NCI-H2227 treated with DMSO at 0.1 percent for 48 hours (cell line): ENCODE measurements at places on chromosomes 5 and 9.

DNA sequence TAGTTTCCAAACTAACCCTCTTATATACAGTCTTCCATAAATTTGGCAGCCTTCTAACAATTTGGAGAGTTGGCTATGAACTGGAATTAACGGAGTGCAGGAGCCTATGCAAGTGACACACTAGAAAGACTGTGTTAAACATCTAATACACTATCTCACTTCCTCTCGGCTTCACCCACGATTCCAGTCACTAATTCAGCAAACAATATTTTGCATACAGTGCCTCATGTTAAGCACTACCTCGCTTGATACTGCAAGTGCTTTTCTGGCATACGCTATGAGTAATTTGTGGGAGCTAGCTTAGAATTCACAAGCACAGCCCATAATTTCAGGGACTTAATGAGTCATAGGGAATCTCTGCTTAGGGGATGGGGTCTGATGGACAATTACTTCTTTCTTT, 102.5 kb downstream of the ST8SIA4 start:
- no peak for DNase-seq

GRCh38 chr9:112241491-112241890, 66.4 kb upstream of the SUSD1 start:
- DNase-seq, result no peak

DNA sequence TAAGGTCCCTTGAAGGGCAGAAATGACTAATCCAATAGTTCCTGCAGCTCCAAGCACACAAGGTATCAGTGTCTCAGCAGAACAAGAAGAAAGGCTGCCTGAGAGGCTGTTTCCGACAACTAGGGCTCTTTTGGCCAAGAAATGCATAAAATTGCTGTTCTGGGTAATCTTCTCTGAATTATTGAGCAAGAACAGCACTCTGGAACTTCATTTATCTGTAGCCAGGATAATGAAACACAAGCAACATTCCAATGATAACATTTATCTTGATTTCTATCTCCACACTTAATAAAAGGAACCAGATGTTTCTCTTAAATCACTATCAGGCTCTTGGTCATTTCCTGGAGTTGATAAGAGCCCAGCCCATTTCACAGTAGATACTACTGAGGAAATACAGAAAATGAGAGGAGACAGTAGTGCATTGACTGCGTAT, 17.0 kb upstream of the AUH start:
- DNase-seq, result no peak

DNA sequence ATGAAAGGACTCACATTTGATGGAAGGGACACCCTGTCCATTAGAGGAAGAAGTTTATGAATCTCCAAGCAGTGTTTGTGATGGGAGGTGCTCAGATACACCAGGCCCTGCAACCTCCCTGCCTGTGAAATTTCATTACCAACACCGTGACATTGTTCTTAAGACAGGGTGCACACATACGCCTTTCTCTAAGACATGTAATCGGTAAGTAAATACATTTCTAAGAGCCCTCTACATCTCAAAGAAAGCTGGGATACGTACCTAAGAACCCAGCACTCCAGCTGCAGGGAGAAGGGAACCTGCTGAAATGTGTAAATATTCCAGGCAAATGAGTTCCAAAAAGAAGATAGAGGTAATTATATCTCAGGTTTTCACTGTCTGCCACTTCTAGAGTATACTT, 125.0 kb upstream of the APC start:
- DNase-seq, result no peak

DNA sequence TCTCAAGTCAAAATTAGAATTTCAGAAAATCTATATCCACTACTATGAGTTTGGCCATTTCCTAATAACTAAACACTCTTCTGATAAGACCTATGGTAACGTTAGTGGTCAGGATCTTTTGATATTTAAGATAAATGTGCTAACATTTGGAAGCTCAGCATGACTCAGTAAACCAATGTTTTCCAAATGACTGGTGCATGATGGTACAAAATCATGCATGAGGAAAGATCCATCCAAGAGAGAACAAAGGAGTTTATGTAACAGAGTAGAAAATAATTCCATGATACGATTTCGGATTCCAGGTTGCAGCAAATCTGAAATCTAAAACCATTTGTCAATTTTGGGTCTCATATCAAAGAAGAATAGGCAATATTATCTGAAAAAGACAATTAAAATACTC, 279.2 kb downstream of the NSG2 start:
- no peak for DNase-seq

DNA sequence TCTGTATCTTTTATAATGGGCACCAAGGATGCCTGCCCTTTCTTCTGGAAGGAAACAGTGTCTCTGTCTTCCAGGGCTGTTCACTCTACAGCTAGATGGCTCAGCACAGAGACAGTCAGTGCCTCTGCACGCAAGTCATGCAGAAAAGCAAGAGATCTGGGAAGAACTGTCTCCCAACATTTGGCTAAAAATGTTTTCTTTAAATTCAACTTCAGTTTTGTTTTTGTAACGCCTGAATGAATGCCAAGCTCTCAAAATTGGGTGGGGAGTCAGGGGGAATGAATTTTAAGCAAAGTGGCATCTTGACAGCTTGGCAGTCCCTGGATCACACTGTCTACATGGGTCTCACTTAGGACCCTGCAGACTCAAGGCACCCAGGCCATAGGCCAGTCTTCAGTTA, 12.6 kb downstream of the OLFML2A start:
- DNase-seq, result no peak

- no peak for DNase-seq
Observed at GRCh38 chr5:80437326-80437725, 29.5 kb downstream of the ZFYVE16 start.

DNA sequence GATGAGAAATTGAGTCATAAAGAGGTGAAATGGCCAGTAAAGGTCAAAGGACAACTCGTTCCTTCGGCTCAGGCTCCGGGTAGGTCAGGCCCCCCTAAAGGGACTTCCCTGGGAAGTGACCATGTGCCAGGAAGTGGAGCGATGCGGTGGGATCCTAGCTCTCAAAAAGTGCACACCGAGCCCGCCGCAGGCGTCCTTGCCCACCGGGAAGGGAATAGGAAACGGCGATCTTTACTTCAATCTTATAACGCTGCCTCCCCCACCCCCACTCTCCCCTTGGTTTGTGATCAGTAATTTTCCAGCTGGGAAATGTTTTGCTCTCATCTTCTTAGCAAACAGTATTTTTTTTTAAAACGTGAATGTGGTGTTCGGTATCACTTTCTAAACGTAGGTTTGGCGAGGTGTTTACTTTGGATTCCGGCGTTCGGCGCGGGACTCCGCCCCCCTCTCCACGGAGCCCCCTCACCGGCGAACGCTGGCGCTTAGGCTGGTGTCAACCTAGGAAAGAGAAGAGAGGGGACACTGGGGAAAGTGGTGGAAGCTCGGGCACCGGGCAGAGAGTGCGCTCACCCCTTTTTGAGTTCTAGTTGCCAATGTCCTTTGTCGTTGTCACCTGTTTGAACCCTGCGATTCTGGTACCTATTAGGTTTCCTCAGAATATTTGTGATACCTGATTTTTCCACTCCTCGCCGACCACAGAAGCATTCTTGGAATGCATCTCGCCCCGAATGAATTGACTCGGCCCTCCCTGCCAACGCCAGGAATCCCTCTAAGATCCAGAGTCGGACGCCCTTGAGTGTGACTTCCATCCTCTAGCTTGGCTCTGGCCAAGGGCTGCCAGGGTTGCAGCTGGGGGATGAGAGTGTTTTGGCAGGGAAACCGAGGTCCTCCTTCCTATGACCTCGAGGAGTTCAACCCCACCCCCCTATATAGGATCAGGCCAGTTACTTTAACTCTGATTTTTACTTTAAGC, 1.8 kb upstream of the KLF4 start:
- DNase-seq, result no peak

- no peak for DNase-seq
Observed at GRCh38 chr5:88847420-88847819, 35.6 kb downstream of the MEF2C start.

DNA sequence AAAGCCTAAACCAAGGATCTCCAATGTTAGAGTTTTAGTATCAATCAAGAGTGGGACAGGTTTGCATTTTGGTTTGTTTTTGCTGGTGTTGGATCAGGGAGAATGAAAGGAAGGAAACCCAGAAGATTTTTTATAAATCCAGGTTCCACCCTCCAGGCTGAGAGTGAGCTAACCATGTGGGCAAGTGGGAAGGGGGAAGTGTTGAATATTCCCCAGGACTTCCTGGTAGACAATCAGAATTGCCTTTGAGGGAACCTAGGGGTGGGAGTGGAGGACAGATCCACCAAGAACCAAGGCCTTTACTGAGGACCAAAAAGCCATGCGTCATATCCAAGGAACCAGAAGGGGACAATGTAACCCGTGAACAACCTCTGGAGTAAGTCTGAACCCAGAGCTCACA, 33.5 kb upstream of the PIK3R1 start:
- DNase-seq, result no peak

DNA sequence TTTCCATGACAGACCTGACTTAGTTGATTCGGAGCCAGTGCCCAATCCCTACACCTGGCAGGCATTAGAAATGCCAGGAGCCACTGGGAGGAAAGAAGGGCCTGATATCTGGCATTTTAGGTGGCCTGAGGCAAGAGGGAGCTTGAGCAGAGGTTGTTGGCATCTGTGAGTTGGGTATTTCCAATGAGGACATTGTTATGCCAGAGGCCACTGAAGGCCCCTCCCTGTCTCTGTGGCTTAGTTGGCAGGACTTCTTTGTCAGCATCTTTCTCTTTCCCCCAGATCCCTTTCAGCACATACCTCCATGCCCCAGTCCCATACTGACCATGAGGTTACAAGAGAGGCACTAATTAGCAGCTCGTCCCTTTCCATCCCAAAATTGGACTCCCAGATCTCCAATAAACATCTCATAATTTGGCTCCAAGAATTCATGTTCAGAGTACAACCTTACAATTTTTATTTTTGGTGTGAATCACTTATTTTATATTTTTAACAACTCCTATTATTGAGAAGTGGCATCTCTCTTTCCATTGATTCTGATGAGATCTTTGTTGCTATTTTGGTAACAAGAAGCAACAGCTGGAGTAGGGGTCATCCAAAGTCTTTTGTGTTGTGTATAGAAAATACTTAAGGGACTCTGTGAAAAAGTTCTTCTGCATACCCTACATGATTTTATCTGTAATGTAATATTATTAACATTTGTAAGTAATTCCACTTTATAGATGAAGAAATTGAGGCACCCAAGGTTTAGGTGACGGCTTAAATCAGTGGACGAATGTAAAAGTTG, 68.6 kb upstream of the MAP3K1 start:
- DNase-seq, result no peak
